Bronchial epithelial cell (primary cell): ENCODE measurements at places on chromosomes 1 and 21. TPM values are rescaled to one million over a fixed set of nuclear protein-coding genes. Genes with fewer than 3 reads are reported as not detected.

AQP10 gene
- total RNA-seq = 0.13 TPM in 1 of 2 replicates, not detected in the other

ETV3L gene
- not detected in 2 replicates for total RNA-seq

RAB25 gene
- 30.3 and 83.7 TPM in 2 replicates for total RNA-seq

OXCT2 gene
- total RNA-seq = 1.0 and 1.1 TPM in 2 replicates

GREM2 gene
- not detected in 2 replicates for total RNA-seq

KCNJ9 gene
- under 0.01 and 0.13 TPM in 2 replicates for total RNA-seq

CPTP gene
- 10.8 and 20.2 TPM in 2 replicates for total RNA-seq

OPN3 gene
- 14.7 and 23.8 TPM in 2 replicates for total RNA-seq

CCDC185 gene
- not detected in 2 replicates for total RNA-seq

CR1L gene
- not detected in 2 replicates for total RNA-seq

SASS6 gene
- total RNA-seq = 1.2 and 1.6 TPM in 2 replicates

SH2D5 gene
- 32.6 and 55.3 TPM in 2 replicates for total RNA-seq

SOD1 gene
- total RNA-seq = 116 and 154 TPM in 2 replicates

STYXL2 gene
- not detected in 2 replicates for total RNA-seq

- DNase-seq = no peak
Measured at GRCh38 chr1:153742411-153743142, 14.7 kb downstream of the INTS3 start.

- DNase-seq = peak; percentile 75
Measured at GRCh38 chr21:17779496-17779895, 39.7 kb downstream of the C21orf91 start.

GRCh38 chr1:23613191-23614031, 54.1 kb upstream of the ID3 start:
- DNase-seq = no peak

- DNase-seq = peak; percentile 7
Measured at GRCh38 chr1:41381692-41382479, 20.7 kb downstream of the FOXO6 start.

DNA sequence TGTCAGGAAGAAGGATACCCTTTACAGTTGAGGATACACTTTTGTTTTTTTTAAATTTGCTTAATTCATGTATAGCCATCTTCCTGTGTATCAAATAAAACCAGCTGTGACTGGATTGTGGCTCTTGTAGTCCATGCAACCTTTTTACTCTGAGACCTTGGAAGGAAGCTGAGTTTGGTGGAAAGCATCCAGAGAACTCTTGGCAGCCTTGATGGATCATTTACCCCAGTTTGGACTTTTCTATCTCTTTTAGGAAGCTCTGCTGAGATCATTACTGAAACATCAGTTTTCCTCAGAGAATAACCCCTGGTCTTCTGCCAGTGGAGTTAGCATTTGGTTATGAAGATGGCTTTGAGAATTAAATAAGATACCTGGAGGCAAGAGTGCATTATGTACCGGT, 21.2 kb upstream of the APOBEC4 start:
- DNase-seq = no peak

- DNase-seq = no peak
Measured at GRCh38 chr1:90753556-90753955, 36.5 kb upstream of the BARHL2 start.

GRCh38 chr21:40200946-40201345, 333.7 kb downstream of the PCP4 start:
- peak; percentile 8 for DNase-seq

DNA sequence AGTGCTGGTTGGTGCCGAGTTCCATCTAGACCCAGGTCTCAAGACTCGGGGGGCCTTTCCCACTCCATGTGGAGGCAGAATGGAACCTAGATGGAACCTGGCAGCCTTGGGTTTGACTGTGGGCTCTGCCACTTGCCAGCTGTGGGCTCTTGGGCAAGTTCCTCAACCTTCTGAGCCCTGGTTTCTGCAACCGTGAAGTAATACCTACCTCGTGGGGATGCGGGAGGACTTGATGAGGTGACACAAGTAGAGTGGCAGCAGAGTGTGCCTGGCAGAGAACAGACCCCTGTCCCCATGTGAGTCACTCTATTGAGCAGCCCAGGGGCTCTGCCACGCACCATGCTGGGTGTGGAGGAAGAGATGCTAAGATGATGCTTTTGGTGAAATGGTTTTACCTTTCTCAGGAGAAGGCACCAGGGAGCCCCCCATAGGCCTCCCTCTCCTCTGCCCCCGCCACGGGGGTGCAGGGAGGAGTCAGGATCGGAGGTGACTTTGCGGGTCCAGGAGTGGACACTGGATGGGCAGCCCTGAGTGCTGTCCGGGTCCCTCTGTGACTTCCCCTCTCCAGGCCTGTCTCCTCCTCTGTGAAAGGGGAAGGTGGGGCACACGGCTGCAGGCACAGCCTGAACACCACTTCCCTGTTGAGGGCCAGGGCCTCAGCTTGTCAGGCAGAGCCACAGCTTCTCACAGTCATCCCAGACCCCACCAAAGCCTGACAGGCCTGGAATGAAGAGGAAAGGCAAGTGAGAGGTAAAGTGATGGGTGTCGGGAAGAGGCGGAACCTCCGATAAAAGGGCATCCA, 36.7 kb upstream of the EDN2 start:
- no peak for DNase-seq

DNA sequence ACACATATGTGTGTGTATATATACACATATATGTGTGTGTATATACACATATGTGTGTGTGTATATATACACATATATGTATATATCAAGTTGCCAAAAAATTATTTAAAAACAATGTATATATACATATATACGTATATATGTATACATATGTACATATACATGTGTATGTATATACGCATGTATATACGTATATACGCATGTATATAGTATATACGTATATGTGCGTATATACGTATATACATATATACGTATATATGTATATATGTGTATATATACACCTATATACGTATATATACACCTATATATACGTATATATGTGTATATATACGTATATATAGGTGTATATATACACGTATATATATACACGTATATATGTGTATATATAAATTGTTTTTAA, 57.0 kb upstream of the ZNF644 start:
- no peak for DNase-seq

- no peak for DNase-seq
Measured at GRCh38 chr1:244792188-244792850, 43.1 kb upstream of the COX20 start.

GRCh38 chr1:40802742-40803113, 19.1 kb downstream of the KCNQ4 start:
- DNase-seq = no peak

DNA sequence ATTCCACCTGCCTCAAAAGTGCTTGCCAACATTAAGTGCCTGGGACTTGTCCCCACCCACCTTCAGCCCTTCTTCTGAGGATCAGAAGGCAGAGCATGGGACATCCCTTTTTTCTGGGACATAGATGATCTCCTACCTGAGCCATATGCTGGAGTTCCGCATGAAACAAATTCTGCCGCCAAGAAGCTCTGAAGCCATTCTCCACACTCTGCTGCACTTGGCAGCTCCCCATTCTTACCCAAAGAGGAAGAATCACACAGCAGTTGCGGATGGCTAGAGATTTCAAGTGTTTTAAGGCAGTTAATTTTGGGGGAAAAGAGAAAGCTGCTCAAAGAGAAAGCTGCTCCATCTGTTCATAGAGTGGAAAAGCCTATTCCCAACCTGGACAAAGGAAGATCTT, 197.3 kb upstream of the COA6 start:
- no peak for DNase-seq

GRCh38 chr1:185156288-185156853, 382 bp downstream of the TRMT1L start:
- no peak for DNase-seq

DNA sequence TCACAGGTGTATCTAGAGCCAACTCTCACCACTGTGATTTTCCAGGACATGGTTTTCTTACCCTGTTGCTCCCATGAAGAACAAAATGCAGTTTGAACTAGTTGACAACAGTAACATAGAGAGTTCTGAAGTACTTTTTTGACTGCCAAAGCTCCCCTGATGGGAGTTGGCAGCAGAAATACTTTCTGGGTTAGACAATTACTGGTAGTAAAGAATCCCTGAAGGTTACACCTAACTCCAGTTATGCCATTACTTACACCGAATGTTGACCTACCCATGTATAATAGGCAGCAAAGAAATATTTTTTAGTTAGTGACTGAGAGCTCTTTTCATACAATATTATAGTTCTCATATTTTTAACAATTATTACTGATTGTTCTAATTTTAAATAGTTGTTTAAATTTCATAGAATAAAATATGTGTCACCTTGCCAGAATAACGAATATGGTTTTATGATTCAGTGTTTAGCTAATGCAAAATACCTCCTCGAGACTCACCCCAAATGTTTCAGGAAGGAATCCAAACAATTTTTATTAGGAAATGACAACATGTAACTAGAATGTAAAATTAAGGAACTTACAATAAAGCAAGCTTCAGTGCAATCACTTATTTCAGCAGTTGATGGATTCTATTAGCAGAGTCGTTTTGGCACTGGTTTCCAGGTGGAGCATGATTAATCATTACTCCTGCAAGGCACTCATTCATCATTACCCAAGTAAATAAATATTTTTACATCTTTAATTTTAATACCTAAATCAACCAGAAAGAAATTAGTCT, 237.6 kb downstream of the MRPL39 start:
- no peak for DNase-seq

DNA sequence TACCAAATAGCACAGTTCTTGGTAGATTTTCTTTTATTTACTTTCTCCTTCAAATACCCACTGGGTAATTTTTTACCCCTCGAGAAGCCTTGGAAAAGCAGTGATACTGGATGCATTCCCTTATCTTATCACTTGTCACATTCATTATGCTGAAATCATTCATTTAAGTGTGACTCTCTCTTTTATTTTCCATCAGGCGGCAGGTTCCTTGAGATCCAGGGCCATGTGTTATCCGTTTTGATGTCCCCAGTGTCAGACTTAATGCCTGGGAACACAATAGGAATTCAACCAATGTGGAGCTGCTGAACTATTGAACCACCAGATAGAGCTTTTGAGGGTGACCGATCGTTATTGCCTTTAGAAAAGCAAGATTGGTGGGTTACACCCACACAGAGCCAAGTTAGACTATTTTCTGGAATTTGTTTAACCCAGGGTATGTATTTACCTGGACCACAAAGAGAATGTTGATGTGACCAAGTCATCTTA, 51.5 kb upstream of the ATP5PO start:
- DNase-seq = no peak

- DNase-seq = peak; percentile 55
Measured at GRCh38 chr1:192986110-192986747, 72.9 kb downstream of the UCHL5 start.

GRCh38 chr1:109350655-109351054, 43.8 kb upstream of the MYBPHL start:
- no peak for DNase-seq

GRCh38 chr1:9376886-9377333, 84.2 kb downstream of the SPSB1 start:
- DNase-seq = no peak

DNA sequence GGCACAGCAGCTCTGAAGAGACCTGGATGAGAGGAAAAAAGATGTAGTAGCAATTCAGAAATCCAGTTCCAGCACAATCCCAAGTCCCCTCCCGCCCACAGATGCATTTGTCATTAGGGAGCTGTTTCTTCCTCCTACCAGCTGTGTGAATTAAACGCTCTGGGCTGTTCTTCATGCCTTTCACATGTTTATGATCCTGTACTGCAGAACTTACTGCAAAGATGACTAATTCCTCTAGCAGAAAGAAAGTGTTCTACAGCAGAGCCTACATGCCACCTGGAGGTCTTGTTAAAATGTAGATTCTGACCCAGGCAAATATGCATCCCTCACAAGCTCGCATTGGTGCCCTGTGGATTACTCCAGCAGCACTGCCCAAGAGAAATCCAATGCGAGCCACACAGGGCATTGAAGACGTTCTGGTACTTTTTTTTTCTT, 6.5 kb downstream of the ENO1 start:
- DNase-seq = peak; percentile 38

DNA sequence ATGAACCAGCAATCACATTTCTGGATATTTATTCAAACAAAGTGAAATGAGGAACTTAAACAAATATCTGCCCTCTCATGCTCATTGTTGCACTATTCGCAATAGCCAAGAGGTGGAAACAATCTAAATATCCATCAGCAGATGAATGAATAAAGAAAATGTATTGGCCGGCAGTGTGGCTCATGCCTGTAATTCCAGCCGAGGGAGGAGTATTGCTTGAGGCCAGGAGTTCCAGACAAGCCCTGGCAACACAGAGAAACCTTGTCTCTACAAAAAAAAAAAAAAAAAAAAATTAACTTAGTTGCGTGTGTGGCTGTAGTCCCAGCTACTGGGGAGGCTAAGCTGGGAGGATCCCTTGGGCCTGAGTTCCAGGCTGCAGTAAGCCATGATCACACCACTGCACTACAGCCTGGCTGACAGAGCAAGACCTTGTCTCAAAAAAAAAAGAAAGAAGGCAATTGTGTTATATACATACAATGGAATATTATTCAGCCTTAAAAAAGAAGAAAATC, 191.4 kb downstream of the AKT3 start:
- DNase-seq = peak; percentile 88

DNA sequence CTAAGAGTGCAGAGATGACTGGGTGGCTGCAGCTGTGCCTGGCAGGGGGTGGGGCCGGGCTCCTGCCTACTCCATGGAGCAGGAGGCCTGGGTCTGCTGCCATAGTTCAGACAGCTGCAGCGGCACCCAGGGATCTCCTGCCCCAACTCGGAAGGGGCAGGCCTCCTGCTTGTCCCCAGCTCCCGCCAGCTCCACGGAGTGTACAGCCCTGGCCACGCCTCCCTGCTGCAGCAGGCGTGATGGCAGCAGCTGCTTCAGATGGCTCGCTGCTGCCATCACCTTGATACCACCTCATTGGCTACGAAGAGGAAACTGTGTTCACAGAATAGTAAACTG, 35.9 kb downstream of the ACTL8 start:
- DNase-seq = no peak
